Lung microvascular endothelial cell (primary cell): ENCODE measurements at places on chromosomes 4 and X.

- no peak for DNase-seq
Observed at GRCh38 chr4:101286663-101287062, 60.7 kb downstream of the PPP3CA start.

DNA sequence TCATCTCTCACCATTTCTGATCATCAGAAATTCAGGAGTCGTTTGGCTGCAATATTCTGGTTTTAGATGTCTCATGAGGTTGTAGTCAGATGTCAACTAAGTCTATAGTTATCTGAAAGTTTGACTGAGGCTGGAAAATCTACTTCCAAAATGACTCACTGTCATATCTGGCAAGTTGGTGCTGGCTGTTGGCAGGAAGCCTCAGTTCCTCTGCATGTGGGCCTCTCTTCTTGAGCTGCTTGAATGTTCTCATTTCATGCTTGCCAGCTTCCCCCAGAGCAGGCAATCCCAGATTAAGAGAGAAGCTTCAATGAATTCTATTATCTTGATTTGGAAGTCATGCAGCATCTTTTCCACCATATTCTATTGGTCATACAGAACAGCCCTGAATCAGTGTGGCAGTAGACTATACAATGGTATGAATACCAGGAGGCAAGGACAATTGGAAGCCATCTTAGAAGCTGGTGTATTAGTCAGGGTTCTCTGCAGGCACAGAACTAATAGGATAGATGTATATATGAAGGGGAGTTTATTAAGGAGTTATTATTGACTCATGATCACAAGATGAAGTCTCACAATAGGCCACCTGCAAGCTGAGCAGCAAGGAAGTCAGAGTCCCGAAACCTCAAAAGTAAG lies 46.8 kb upstream of the ELF2 start:
- DNase-seq = peak; percentile 52

GRCh38 chrX:104310657-104311254 lies 56.0 kb upstream of the ESX1 start:
- DNase-seq = no peak

- DNase-seq = no peak
Observed at GRCh38 chr4:156794863-156795262, 176.7 kb downstream of the PDGFC start.
